ENCODE measurements at places on chromosomes 3 and 15. TPM values are rescaled to one million over a fixed set of nuclear protein-coding genes. Genes with fewer than 3 reads are reported as not detected.

AVEN gene
- 37.5 TPM for total RNA-seq

LRRC49 gene
- total RNA-seq: 14.2 TPM

NR2C2 gene
- 24.4 TPM for total RNA-seq

NUDT16 gene
- total RNA-seq: 7.8 TPM

SELENOK gene
- 52.5 TPM for total RNA-seq

SPINT1 gene
- total RNA-seq: 1.3 TPM

NR1D2 gene
- total RNA-seq: 35.2 TPM

CKMT1A gene
- not detected for total RNA-seq

SLC12A1 gene
- not detected for total RNA-seq

ATOSA gene
- 9.0 TPM for total RNA-seq

GPR160 gene
- 2.7 TPM for total RNA-seq
